ENCODE measurements at places on chromosomes 1 and 21.

GRCh38 chr1:81559662-81560350 is 240.9 kb upstream of the ADGRL2 start:
- DNase-seq: no peak

GRCh38 chr1:68485431-68486022 is 11.4 kb downstream of the DEPDC1 start:
- no peak for DNase-seq

DNA sequence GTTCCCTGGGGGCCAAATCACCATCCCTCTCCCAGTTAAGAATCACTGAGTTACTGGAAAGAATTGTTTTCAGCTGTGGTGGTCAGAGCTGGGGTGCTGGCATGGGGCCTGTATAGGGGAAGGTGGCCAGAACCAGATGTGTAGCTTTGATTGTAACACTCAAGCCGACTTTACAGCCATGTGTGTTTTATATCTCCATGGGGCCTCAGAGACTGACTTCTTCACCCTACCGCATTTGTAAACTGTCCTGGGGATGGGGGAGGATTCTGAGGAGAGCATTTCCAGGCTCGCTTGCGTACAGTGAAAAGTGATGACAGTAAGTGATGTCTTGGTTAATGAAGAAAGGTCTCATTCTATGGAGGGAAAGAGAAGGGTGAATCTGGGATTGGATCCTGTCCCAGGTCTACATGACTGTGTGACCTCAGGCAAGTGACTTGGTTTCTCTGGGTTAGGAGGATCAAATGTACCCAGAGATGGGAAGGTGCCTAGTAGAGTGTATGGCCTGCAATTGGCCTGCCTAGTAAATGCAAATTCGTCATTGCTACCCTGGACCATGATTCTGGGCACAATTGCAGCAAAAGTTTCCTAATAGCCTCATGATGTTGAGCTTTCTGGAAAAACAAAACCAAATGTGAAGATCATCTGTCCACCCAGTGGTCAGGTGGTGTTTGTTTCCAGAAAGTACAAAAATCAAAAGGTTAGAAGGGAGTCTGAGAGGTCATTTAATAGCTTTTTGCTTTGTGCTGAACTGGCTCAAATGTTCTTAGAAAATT is 49.7 kb upstream of the RCC2 start:
- no peak for DNase-seq

- DNase-seq: no peak
Measured at GRCh38 chr1:160004001-160004400, 27.8 kb downstream of the PIGM start.

- DNase-seq: no peak
Measured at GRCh38 chr21:35400233-35400939, 351.3 kb upstream of the RUNX1 start.

DNA sequence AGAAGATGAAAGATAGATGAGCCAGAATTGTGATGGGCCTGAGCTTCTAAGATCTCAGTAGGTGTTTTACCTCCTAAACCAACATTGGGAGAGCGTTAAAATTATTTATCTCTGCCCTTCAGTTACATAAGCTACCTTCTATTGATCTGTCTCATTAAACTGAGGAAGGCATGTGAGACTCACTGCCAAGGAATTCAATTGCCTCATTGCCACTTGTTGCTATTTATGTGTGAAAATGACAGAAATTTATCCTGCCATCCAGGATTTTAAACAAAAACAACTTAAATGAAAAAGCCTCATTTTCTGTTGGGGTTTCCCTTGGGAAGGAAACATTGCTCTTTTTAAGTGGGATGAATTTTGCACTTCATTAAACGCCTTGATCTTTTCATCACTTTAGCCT is 78.7 kb upstream of the RUNX1 start:
- DNase-seq: no peak

DNA sequence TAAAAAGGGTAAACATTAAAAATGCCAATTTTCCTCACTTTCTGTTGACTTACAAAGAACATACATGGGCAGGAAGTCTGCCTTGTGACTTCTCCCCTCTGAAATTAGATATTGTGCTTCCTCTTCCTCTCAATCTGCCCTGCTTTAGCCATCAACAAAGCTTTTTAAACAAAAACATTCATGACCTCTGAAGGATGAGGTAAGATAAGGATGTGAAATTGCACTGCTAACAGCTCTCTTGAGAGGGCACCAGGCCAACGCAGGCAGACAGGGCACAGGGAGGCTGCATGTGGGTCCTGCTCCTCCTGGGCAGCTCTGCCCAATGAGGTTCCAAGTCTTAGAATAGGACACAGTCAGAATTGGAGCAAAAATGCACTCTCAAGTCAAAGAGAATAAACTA is 62.1 kb downstream of the DEGS1 start:
- no peak for DNase-seq

DNA sequence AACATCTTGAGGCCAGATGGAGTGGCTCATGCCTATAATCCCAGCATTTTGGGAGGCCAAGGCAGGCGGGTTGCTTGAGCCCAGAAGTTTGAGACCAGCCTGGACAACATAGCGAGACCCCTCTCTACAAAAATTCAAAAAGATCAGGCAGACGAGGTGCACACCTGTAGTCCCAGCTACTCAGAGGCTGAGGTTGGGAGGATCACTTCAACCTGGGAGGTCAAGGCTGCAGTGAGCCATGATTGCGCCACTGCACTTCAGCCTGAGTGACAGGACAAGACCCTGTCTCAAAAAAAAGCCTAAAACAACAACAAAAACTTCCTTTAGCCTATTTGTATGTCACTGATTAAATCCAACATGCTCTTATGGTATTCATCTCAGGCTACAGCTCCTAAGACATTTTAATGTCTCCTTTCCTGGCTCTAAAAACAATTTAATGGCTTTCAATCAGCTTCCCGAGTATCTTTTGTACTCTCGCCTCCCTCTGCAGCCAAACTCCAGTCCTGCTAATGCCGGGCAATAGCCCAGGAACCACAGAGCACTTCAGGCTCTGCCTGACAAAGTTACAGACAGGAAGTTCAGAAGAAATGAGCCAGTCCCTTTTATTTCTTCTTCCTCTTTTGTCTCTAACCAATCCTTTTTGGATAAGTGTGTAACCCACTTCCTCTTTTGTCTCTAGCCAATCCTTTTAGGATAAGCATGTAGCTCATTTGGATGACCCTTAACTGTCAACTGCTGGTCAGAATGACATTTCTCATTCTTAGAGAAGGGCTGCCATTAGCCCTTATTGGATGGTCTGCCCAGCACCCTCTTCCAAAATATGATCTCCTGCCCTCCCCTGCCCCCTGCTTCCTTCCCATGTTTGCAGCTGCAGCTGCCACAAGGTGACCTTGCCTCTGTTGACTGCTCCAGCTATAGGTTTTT is 6.6 kb upstream of the DOP1B start:
- DNase-seq: no peak

GRCh38 chr1:20086800-20087199 is 16.8 kb downstream of the PLA2G5 start:
- DNase-seq: no peak

DNA sequence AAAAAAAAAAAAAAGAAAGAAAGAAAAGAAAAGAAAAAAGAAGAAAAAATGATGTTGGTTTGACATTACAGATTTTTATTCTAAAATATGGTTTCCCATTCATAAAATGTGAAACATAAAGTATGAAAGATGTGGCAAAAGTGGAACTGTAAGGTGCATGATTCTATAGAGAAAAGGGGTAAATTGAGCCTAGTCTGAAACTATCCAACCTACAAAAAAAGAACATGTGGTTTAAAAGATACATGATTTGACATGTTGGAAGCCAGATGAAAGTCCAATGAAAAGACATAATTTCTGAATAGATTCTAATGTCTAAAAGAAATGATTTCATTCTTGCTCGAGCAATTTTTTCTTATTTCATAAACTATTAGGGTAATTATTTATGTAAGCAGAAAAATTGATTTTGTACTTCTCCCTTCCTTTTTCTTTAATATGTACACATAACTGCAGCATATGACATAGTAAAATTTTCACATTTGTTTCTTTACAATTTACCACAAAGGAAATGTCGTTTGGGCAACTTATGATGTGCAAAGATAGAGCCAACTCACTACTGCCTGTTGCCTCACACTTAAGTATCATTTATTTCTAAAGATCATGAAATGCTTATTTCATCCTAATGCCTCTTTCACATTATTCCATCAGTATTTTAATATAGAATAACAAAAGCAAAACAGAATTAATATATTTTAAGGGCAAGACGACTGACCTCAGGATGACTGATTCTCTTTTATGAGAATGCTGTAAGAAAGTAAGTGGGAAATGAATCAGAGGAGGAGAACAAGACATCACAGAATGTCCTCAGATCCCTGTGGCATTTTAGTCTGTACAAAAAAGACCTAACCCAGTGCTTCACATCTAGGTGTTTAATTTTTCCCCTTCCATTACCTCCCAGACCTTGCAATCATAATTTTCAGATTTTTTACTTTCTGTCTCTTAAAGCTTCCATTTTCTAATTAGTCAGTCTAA is 165.8 kb upstream of the HMCN1 start:
- no peak for DNase-seq

GRCh38 chr1:94823116-94823515 is 3.0 kb downstream of the SLC44A3 start:
- DNase-seq: no peak

Measured in amniotic stem cell (primary cell).